ENCODE measurements at places on chromosomes 2 and 18.

- DNase-seq: no peak
These were observed 32.1 kb upstream of the DYNAP start for GRCh38 chr18:54558609-54559585.

GRCh38 chr2:191724015-191724414, 46.1 kb downstream of the NABP1 start:
- no peak for DNase-seq

- no peak for DNase-seq
These were observed 72.8 kb upstream of the YPEL5 start for GRCh38 chr2:30074023-30074422.

DNA sequence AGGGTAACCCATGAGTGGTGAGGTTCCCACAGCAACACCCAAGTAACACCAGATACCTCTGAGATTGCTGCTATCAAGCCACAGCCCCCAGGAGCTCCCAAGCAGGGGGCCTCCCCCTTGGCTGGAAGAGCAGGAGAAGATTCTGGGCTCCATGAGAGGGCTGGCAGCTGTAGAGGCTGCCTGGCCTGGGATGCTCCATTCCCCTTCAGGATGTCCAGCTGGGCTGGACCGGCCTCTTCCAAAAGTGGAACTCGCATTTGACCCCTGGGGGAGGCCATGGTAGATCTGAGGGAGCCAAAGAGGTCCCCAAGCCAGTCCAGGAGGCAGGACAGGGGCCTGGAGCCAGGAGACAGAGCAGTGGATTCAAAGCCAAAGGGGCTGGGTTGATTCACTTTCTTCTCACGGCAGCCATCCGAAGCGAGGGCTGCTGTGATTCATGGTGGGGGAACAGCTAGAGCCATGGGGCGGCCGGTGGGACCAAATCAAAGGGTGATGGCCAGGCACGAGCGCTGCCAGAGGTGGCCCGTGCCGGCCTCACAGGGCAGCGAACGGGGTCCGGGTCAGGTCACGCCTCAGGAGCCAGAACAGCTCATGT, 95.3 kb upstream of the ID2 start:
- DNase-seq: no peak

GRCh38 chr2:46390036-46390435, 89.3 kb upstream of the TMEM247 start:
- no peak for DNase-seq

DNA sequence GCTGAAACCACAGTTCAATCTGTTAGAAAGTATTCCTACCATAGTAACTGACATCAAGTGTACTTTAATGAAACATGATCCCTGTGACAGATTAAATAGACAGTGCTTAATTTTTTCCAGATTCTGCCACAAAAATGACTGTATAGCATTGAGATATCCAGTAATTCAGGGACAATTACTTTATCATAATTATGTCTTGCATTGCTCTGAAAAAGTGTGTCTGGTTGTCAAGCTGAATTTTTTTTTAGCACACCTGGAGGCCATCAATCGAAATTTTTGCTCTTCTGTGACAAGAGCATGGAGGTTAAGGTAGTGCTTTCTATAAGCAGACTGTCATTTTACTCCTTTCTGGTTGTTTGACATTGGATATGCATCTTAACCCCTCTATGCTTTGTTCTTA, 1083.8 kb upstream of the NRXN1 start:
- no peak for DNase-seq

GRCh38 chr2:166335284-166335683, 40.5 kb downstream of the SCN9A start:
- no peak for DNase-seq

- no peak for DNase-seq
These were observed 132.0 kb downstream of the EML6 start for GRCh38 chr2:54855434-54855833.

- no peak for DNase-seq
These were observed 1377.0 kb downstream of the SUCLG1 start for GRCh38 chr2:83081826-83082690.

GRCh38 chr2:216842636-216843035, 17.2 kb downstream of the TNP1 start:
- DNase-seq: no peak

DNA sequence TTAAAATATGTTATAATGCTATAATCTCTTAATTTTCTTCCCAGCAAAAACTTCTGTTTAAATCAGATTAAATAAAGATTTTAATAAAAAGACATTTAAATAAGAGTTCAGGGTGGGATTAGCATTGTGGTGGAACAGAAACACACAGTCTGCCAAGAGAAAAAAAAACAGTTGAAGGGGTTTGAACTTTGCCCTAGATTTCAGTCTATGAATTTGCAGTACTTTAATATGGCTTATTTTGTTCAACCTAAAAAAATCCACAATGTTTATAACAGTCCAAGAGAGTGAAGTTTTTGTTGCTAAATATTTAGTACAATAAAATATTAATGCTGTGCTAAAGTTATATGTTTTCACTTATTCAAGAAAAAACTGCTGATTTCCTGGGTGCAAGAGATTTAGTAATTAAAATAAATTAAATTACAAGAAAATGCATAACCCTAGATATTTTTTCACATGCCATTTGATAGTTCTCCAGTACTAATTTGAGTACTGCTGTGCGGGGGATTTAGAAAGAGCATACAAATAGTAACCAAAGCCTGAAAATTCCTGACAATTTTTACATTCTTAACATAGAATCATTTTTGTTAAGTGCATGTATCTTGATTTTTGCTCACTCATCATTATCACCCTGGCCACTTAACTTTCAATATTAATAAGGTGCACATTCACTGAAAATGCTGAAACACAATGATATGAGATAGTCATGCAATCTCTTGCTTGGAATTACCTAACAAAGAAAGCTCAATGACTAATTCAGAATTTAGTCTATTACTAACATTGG, 52.6 kb downstream of the SLC40A1 start:
- no peak for DNase-seq

- DNase-seq: no peak
These were observed 28.1 kb upstream of the CHST9 start for GRCh38 chr18:27213123-27213717.

DNA sequence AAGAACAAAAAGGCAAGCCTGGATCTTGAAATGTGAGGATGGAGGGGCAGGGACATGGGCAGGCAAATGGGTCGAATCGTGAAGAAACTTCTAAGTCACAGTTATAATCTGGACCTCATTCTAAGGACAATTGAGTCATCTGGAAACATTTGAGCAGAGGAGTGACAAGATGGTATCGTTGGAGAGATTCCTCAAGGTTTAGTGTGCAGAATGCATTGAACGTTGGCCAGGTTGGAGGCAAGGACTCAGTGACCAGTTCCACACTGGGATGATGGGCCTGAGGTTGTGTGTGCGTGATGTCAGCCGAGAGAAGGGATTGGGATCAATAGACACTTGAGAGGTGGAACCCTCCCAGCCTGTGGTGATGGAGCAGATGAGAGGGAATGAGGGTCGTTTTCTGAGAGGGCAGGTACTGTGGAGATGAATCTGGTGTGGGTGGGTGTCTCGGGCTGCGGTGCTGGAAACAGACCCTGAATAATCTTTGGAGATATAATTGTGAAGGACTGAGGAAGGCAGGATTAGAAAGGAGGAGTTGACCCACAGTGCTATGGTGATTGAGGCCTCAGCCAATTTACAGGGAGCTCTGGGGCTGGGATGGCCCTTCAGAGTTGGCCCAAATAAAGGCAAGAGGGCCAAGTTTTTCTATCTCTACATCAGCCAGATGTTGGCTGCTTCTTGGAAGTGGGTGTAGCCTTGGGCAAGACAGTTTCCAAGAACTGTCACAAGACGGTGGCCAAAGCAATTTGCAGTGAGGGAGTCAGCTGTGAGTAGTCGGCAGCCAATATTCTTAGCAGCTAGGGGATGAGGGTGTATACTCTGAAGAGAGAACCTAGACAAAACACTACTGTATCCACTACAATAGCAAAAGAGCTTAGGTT, 5.8 kb upstream of the ZNF532 start:
- no peak for DNase-seq

GRCh38 chr2:236366049-236366387, 101.8 kb upstream of the ASB18 start:
- DNase-seq: no peak

DNA sequence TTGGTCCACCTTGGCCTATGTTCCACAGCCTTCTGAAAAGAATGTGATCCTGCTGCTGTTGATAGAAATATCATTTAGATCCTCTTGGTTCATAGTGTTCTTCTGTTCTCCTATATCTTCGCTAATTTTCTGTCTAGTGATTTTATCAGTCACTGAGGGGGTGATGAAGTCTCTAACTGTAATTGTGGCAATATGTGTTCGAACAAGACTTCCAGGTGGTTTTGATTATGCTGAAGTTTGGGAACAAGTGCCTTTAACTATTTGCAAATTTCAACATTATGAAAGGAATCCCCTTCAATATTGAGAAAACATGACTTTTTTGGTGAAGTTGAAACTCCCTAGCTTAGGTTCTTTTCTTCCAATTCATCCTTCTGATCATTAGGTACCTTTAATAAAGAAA, 140.4 kb downstream of the MTX2 start:
- DNase-seq: no peak
